ENCODE measurements at places on chromosomes 6 and 20. TPM values are rescaled to one million over a fixed set of nuclear protein-coding genes. Genes with fewer than 3 reads are reported as not detected.

- peak; percentile 13 for DNase-seq
Measured at GRCh38 chr6:129432738-129433137, 277.2 kb downstream of the ARHGAP18 start.

DNA sequence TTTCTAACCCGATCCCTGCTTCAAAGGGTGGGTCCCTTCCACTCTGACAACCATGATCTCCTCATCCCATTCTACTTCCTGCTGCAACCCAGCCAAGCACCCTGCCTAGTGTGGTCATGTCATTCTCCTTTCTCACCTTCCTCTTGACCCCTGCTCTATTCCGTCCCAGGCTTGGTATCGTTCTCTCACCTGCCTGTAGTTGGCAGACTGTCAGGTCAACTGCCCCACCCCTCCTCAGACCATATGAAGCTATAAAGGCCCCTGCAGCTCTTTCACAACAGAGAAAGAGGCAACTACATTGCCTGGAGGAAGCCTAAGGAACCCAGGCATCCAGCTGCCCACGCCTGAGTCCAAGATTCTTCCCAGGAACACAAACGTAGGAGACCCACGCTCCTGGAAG, at the start of gene MUC21:
TSS of gene MUC21 (plus strand) at position 280 of the 400 bp plus-strand sequence. CDS start 241 bp downstream, outside the sequence.
- DNase-seq = no peak

DNA sequence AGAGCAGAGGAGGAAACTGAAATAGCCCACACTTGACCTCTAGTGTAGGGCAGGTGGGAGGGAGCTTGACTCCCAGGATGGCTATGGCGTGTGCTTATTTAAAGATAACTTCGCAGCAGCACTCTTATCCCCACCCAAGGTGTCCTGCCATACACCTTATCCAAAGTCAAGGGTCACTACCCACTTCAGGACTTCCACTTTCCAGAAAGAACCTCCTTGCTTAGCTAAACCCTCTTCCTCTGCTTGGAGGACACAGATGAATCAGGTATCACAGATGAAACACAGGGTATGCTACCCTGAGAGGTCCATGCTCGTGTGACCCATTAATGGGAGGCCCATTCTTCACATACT, 2.3 kb downstream of the RIN2 start:
- DNase-seq = no peak

- DNase-seq = no peak
Measured at GRCh38 chr6:106177786-106178185, 91.7 kb downstream of the PRDM1 start.

- DNase-seq = no peak
Measured at GRCh38 chr6:159953091-159953601, 15.7 kb upstream of the IGF2R start.

GRCh38 chr20:49561806-49562205, 6.1 kb downstream of the PTGIS start:
- DNase-seq = no peak

DNA sequence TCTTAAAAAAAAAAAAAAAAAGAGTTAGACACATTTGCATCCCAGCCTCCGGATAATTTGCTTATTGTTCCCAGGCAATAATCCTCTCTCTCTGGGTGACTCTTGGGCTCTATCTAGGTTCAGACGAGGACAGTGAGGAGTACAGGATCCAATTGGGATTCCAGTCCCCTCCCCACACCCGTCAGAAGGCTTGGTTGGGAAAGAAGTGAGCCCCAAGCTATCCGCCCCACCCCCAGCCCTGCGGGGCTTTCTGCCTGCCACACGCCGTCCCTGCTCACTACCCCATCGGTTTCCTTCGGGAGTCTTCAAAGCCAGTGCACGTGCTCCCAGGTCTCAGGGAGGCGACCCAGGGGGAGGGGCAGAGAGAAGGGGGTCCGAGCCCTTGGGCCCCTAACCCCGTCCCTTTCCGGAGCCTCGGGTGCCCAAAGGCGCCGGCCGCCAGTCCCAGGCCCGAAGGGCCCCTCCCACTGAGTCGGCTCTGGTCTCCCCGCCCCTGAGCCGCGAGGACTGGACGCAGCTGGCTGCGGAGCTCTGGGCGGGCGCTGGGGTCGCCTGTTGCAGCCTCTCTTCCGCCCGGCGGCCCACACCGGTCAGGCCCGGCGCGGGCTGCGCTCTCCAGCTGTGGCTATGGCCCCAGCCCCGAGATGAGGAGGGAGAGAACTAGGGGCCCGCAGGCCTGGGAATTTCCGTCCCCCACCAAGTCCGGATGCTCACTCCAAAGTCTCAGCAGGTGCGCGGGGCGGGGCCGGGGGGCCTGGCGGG, 2.5 kb downstream of the MYMX start:
- DNase-seq = no peak

GRCh38 chr6:131456565-131456964, 116.5 kb upstream of the ARG1 start:
- DNase-seq = no peak

- DNase-seq = no peak
Measured at GRCh38 chr6:36826520-36827227, 12.6 kb downstream of the CPNE5 start.

- no peak for DNase-seq
Measured at GRCh38 chr6:167504385-167504961, 179.6 kb downstream of the TTLL2 start.

DNA sequence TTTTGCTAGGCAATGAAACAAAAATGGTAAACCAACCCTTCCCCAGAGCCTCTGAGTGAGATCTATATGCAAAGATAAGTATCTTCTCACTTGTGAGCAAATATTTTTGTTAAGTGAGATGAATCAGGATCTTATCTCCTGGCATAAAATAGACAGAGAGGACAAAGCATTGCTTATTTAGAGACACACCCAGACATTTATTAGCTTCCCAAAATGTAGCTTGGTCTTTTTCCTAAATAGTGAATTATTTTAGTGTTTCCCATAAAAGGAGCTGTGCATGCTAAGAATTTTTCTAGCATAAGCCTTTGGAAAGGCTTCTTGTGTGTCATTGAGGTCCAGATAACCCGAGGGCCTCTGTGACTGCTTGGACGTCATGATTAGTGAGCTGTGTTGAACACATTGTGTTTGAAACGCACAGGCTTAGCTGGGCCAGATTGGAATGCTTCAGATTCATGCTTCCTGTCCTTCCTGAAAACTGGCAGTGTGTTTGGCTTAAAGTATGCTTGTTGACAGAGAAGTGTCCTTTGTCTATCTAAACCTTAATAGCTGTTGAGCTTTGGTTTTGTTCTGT, 16.5 kb downstream of the MTHFD1L start:
- DNase-seq = peak; percentile 100

- no peak for DNase-seq
Measured at GRCh38 chr6:160494576-160494975, 146.4 kb downstream of the SLC22A3 start.

GRCh38 chr6:151160929-151161757, 78.6 kb upstream of the AKAP12 start:
- DNase-seq = peak; percentile 90

GRCh38 chr6:30508890-30509736, 19.8 kb downstream of the HLA-E start:
- no peak for DNase-seq

GRCh38 chr6:166106076-166106686, 61.5 kb downstream of the TBXT start:
- DNase-seq = peak; percentile 76

- DNase-seq = no peak
Measured at GRCh38 chr20:62797671-62798532, 1.6 kb downstream of the MRGBP start.

GRCh38 chr6:131054392-131055250, 8.4 kb downstream of the EPB41L2 start:
- no peak for DNase-seq

GRCh38 chr6:136831873-136832562, 9.6 kb downstream of the PEX7 start:
- DNase-seq = no peak

DNA sequence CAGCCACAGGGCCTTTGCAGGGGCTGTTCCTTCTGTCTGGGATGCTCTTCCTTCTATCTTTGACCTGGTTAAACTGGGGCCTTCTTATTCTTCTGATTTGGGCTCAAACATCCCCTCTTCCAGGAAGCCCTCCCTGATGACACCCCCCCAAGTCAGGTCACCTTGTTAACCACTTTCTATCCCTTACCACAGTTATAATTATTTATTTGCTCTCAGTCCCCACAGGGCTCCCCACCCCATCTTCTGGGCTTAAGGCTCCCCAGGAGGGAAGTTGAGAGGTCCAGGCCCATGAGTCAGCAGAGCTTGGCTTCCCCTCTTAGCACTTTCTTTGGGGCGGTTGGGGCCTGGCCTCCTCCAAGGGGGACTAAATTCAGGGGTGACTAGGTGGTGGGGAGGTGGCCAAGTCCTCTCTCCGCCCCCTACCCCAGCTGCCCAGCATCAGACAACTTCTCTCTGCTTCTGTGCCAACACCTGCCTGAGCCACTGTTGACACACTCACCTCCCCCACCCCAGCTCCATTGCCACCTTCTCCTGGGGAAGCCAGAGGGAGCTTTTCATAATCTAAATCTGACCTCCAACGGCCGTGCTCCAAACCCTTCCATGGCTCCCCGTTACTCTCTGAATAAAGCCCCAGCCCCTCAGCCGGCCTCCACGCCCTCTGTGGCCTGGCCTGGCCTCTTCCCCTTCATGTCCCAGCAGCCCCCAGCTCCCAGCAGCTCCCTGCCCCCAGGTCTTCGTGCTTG, 70.0 kb downstream of the CEBPB start:
- no peak for DNase-seq

GRCh38 chr6:21496706-21497105, 96.8 kb upstream of the SOX4 start:
- no peak for DNase-seq

- DNase-seq = no peak
Measured at GRCh38 chr6:165804331-165805066, 141.5 kb upstream of the PDE10A start.

- DNase-seq = no peak
Measured at GRCh38 chr6:99612551-99613408, 6.1 kb downstream of the PRDM13 start.

DNA sequence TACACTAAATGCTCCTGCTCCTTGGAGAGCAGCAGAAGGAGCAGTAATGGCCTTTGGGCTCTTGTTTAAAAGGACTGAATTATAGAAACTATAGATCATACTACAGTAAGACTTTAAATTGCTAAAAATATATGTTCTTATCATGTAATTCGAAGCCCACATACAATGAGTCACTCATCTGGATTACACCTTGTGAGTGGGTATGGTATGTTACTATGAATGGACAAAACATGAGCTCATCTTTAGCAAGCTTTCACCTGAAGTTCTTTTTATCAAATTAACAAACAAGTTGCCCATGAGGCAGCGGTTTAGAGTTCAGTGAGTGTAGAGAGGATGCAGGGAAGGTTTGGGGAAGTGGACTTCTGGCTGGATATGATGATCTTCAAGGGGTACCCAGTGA, 114.4 kb upstream of the CCN2 start:
- no peak for DNase-seq

DNA sequence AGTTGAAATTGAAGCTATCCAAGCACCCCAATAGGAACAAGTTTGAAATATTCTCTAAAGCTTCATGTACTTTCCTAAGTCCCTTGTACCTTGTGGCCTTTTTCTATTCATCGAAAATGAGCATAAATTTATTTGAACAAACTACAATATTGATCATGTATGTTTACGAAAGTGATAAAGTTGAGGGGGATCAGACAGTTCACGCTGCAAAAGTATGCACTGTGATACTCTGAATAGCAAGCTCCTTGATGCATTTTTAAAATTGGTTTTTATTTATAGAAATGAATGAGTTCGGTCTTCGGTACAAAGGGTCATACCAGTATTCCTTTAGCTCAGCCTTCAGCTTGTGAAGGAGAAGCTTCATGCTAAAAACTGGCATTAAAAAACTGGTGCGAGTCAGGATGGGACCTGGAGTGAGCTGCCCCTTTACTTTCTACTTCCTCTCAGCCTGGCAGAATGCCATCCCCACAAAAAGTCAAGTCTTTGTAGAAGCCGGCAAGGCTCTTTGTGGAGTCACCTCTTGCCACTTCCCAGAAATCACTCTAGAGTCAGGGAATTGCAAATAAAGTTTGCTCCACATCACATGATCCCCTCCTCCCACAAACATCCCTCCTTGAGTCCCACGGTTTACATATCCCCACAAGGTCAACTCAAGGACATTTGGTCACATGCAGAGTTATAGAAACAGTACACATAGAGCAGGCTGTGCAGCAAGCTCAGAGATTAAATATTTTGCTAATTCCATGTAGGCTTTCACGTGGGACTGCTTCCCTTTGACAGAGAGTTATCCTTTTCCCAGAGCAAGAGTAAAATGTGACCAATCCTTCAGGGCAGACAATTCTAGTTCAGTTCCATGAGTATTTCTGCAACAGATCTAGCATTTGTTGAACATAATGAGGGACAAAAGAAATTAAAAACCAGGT, 34.6 kb upstream of the ADGRF1 start:
- DNase-seq = peak; percentile 98

DNA sequence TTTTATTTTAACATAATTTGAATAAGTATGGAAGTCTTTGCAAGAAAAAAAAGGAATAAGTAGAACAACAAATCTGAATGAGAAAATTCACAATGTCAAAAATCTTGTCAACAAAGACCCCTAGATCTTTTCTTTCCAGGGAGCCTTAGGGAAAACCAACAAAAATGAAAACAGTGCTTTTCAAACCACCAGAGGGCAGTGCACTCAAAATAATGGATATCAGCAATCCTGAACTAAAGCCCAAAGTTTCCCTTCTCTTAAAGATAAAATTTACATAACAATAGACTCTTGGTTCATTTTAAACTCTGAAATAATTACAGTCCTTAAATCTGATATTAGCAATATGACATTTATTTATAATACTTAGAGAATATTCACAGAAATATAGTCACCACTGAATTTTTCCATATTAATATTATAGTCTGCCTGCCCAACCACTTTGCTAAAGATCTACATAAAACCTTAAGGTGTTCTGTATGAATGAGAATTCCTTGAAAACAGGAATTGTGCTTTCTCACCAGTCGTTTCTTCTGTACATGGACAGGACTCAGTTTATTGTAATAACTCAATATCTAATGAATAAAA, 105.3 kb upstream of the BMP5 start:
- DNase-seq = peak; percentile 60

- DNase-seq = no peak
Measured at GRCh38 chr6:6665555-6666243, 77.2 kb downstream of the LY86 start.

DNA sequence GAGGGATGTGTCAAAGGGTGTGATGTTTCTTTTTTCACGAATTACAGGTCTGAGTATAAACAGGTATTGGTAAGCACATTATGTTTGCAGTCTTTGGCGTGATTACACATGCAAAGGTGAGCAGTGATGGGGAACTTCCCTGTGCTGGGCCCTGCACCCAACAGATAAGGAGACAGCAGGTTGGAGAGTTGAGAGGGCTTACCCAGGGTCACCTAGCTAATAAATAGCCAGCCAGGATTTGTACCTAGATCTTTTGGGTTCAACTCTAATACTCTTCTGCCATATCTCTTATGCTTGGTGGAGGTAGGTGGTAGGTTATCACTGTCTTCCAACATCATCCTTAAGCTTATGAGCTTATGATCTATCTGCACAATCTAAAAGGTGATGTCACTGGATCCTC, 46.5 kb downstream of the AFG1L start:
- no peak for DNase-seq

GRCh38 chr20:4110885-4111284, 95.5 kb upstream of the RNF24 start:
- DNase-seq = no peak

The ELOVL2 gene
- total RNA-seq = 30.4 TPM

The HLA-DMA gene
- 35.3 TPM for total RNA-seq

The SIGLEC1 gene
- not detected for total RNA-seq

The C6orf52 gene
- total RNA-seq = 0.63 TPM

The SIRPD gene
- total RNA-seq = not detected

The BEND6 gene
- 0.59 TPM for total RNA-seq

The ZBTB46 gene
- 1.6 TPM for total RNA-seq

The PDCD2 gene
- total RNA-seq = 137 TPM

The VNN1 gene
- total RNA-seq = not detected

The TLDC2 gene
- total RNA-seq = not detected

The ZNF165 gene
- total RNA-seq = 0.37 TPM

The SNAP25 gene
- total RNA-seq = not detected

The GSTA2 gene
- total RNA-seq = 0.32 TPM

The NKX2-2 gene
- total RNA-seq = not detected
